RWPE2 (cell line): ENCODE measurements at places on chromosomes 6 and 20.

DNA sequence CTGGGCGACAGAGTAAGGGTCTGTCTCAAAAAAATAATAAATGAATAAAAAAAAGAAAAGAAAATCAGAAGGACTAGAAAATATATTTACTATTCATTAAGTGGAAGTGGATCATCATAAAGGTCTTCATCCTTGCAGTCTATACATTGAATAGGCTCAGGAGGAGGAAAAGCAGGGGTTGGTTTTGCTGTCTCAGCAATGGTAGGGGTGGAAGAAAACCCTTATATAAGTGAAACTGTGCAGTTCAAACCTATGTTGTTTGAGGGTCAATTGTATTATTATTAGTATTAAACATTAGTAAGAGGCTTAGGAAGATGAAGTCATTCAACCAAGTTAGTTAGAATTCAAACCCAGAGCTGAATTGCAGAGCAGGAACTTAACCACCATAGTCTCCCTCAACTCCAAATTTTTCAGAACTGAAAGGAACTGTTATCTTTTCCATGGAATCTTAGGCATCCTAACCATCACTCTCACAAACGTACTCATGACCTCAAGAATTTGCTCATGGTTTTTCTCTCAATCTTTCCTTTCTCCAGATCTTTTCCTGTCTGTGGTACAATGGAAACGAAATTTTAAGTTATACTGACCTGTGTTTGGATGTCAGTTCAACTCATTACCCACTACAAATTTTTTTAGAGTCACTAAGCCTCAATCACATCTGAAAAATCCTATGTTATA, 7.7 kb upstream of the SMIM13 start:
- DNase-seq = no peak

GRCh38 chr20:20267685-20268370, 100.1 kb upstream of the INSM1 start:
- no peak for DNase-seq

GRCh38 chr6:95274686-95275235, 302.6 kb upstream of the MANEA start:
- no peak for DNase-seq

- no peak for DNase-seq
Observed at GRCh38 chr6:18022398-18023231, 35.2 kb upstream of the KIF13A start.

DNA sequence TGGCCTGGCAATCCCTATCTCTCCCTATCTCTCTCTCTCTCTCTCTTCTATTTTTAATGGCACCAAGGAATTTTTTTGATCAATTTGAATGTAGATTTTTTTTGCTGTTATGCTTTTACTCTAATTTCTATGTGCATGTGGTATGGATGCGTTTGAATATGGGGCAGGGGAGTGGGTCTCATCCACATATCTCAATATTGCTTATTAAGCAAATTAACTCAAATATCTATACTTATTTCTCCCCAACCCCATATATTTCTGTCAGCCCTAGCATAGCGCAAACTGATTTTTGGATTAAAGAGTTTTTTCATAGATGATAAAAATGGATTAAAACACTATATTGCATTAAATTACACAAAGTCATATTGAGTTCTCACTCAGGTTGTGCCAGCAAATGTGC, 210.2 kb downstream of the KHDRBS2 start:
- DNase-seq = no peak

DNA sequence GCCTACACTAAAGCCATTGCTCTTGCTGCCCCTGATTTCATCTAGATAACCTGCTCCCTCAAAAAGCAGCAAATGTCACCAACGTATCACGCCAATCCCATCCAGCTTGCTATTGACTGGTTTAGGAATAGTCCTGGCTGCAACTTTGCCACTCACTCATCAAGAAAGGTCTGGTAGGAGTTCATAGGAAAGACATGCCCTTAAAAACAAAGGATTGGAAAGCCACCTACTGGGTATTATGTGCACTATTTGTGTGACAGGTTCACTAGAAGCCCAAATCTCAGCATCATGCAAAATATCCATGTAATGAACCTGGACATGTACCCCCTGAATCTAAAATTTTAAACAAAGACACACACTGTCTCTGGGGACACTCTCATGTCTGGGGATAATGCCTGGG, 170.4 kb upstream of the COL21A1 start:
- DNase-seq = no peak
